ENCODE measurements at places on chromosomes 6 and 20. TPM values are rescaled to one million over a fixed set of nuclear protein-coding genes. Genes with fewer than 3 reads are reported as not detected.
A peak's percentile ranks its signal among the peaks of the same experiment; 100 is the strongest.

The CRIP3 gene
- total RNA-seq: not detected

GRCh38 chr6:79077715-79078074 is 359 bp downstream of the PHIP start:
- no peak for DNase-seq

GRCh38 chr6:34370361-34370760 is 22.1 kb downstream of the NUDT3 start:
- no peak for DNase-seq

DNA sequence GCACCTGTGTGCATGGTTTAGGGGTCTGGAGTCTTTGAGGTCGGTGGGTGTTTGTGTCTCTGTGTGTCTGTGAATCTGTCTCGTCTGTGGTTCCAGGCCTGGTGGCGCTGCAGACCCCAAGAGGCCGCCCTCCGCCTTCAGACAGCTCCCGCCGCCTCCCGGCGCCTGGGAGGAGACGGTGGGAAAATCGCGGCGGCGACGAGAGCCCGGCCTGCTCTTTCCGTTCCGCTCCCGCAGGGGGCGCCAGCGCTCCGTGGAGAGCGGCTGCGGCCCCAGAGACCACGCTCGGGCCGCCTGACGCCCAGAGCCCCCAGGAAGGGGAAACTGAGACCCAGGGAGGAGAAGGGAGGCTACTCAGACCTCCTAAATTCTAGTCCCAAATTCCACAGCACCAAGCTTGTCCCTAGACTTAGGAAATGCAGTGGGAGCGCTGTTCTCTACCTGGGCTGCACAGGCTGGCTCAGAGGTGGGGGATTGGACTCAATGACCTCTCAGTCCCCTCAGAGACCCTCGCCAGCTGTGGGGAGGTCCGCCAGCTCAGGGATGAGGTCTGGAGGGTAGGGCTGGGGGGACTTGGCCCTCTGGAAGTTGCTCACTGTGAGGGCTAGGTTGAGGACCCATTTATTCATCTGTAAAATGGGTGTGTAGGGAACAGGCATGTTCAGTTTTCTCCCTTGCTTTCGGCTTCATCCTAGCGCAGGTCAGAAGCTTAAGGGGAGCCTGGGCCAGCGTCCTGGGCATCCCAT is 36.9 kb upstream of the BLCAP start:
- DNase-seq: peak; percentile 6

The RSPO3 gene
- 5.7 TPM for total RNA-seq

The CST2 gene
- total RNA-seq: not detected

The ISM1 gene
- total RNA-seq: not detected
